NCI-H1436 treated with DMSO at 0.1 percent for 48 hours (cell line): ENCODE measurements at places on chromosomes 1 and 21.

DNA sequence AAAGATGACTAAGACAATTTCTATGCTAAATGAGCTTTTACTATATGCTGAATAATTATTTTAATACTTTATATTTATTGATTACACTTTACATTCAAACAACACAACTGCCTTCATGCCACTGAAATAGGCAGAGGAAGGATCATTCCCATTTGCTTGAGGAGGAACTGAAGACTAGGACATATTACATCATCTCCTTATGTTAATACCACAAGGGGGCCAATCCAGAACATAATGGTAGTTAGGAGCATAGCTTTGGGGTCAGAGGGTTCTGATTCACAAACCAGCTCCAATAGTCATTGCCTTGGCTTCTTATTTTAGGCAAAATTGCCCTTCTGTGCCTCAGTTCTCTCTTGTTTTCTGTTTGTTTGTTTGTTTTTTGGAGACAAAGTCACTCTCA, 306.5 kb downstream of the KCNH1 start:
- DNase-seq, result no peak

- no peak for DNase-seq
Measured at GRCh38 chr1:153488731-153489130, 28.3 kb upstream of the S100A7 start.

- no peak for DNase-seq
Measured at GRCh38 chr1:1545946-1546737, 5.7 kb upstream of the TMEM240 start.

DNA sequence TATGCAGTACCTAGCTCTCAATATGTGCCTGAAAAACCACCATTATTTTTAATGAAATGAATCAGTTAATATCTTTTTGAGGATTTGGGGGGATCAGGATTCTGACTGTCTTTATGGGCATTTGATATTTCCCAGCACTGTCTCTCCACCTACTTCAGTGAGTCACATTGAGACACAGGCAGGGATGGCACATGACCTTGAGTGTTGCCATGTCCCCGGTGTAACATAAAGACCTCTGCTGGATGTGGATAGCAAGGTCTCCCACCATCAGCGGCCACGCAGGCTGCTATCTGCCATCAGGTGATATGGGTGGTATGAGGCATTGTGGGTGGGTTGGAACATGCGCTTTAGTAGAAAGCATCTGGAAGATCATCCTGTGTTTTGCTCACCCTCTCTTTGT, 103.2 kb downstream of the RGL1 start:
- no peak for DNase-seq

DNA sequence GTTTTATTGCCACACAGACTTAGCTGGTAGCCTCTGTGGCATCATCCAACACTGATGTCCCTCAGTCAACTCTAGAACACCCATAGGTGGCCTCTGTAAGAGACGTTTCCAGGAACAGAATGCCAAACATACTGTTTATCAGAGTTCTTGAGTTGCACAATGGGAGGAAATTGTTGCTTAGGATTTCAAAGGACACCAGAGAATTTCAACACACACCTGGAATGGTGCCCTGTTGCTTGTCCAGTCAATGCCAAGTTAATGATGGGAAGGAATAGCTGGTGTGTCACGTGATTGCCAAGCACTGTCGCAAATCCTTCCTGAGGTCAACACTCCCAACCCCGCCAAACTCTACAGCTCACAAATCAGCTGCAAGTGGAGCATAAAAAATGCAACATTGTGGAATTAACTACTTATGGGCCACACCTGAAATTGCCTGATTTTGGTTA, 28.6 kb upstream of the DUSP23 start:
- no peak for DNase-seq

- no peak for DNase-seq
Measured at GRCh38 chr1:15355968-15356625, 53.6 kb upstream of the EFHD2 start.

DNA sequence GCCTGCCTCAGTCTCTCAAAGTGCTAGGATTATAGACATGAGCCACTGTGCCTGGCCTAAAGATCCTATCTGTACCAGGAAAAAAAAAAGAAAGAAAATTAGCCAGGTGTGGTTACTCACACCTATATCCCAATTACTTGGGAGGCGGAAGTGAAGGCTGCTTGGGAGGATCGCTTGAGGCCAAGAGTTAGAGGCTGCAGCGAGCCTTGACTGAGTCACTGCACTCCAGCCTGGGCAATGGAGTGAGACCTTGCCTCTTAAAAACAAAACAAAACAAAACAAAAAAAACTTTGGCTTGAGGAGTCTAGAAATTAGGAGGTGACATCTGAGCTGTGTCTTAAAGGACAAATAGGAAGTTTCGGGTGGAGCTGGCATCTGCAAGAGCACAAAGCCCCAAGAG, 38.7 kb upstream of the KIF26B start:
- no peak for DNase-seq

DNA sequence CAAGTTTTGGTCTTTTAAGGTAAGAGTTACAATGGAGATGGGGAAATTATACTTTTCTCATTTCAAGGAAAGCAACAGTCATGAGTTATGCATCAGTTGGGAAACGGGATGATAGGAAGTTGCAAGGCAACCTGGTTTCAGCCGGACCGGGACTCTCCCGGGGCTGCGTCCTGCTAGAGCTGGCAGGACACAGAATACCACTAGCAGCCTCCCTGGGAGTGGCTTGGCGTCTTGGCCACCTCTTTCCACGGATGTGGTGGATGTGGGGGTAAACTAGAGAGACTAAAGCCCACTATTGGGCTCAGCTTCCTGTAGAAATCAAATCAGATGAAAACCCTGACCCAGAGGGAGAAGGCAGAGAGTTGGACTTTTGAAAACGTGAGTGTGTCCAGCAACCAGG, 71.9 kb downstream of the ADARB1 start:
- DNase-seq, result no peak

DNA sequence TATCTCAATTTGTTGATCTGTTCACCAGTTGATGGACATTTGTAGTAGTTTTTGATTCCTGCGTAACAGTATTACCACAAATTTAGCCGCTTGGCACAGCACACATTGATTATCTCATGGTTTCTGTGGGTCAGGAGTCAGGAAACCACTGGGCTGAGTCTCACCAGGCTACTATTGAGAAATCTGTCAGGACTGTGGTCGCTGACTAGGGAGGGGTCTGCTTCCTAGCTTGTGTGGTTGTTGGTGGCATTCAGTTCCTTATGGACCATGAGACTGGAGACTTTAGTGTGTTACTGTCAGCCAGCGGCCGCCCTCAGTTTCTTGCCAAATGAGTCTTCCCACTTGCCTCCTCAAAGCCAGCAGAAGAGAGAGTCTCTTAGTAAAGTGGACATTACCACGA, 9.8 kb downstream of the PEX14 start:
- no peak for DNase-seq

GRCh38 chr1:178004926-178005391, 35.1 kb upstream of the SEC16B start:
- DNase-seq, result no peak

DNA sequence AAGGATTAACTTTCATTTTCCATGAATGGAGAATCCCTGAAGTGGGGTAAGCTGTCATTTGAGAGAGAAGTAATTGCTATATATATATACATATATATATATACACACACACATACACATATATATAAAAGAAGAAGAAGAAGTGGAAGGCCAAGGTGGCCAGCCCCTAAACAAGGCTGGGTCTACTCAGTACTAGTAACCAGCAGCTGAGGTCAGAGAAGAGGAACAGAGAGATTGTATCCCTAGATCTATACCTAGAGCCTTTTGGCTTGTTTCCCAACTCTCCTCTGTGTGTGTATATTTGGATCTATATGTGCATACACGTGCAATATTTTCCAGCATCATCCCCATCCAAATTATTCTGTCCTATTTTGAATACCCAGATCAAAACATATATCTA, 5.2 kb downstream of the TNFSF4 start:
- DNase-seq, result no peak

DNA sequence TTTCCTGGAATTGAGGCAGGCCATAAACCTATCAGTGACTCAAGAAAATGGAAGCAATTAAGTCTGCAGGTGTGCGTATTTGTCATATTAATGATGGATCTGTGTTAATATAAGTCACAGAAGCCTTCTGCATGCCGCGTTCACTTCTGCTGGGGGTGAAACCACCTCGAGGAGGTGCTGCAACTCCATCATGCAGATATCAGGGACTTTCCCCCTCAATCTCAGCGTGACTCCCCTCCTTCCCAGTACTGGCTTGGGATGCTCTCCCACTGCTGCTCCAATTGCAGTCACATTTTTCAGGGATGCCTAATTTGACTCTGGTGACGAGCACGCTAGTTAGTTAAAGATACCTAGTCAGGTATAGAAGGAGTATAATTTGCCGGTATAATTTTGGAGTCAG, 87.5 kb downstream of the ASTN1 start:
- DNase-seq, result no peak

GRCh38 chr1:207308451-207309190, 12.9 kb upstream of the CD55 start:
- DNase-seq, result no peak
